GM13976 (cell line): ENCODE measurements at places on chromosomes 11 and 22.

DNA sequence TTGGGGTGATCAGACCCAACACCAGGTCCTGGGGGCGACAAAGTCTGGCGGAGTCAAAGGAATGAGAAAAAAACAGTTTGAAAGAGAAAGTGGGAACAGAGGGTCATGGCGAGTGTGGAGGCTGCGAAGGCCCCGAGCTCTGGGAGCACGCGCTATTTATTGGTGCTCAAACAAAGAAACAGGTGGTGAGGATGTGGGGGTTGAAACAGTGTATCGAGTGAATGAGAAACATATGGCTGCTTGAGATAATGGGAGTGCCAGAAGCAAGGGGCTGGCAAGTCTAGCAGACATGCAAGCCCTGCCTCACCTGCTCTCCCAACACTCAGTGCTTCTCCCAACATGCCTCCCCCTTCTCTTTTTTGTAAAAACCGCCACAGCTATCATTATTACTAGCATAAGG is 7.8 kb upstream of the DUSP18 start:
- DNase-seq: no peak

- DNase-seq: no peak
These were observed 40.8 kb downstream of the DCDC1 start for GRCh38 chr11:31328697-31329096.

DNA sequence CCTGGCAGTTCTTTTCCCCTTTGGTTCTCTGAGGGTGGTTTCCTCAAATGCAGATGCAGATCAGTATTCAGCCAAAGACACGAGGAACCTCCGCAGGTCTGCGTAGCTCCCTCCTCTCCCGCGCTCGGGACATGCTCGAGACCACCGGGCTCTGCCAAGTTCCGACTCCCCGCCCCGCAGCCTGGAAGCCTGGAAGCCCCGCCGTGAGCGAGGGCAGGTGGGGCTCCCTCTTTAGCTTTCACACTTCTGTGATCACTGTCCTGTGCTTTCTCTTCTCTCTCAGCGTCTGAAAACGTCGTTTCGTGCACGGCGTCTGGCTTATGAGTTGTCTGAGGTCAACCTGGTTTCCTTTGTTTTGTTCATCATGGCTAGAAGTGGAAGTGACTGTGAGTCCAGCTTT is 26.6 kb downstream of the ZBED4 start:
- peak; percentile 73 for DNase-seq

DNA sequence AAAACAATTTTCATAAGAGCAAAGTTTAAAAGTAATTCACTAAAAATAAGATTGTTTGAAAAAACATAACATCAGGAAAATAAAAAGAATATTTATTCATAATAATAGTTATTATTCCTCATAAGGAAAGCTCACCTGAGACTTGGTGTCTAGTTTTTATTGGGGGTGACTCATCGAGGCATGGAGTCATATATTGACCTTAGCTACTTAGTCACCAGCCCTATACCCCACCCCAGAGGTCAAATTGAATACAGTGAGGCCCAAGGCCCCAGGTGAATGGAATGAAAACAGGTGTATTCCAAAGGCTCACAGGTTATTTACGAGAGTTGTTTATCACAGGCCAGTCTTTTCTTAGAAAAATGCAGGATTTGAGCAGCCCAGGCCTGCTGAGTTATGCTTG is 36.9 kb downstream of the CNTF start:
- DNase-seq: no peak

GRCh38 chr11:45848654-45849081 is 1.4 kb downstream of the CRY2 start:
- no peak for DNase-seq

- DNase-seq: no peak
These were observed 17.6 kb upstream of the PRSS23 start for GRCh38 chr11:86782742-86783141.

GRCh38 chr11:44840085-44840478 is 110.6 kb downstream of the TP53I11 start:
- DNase-seq: no peak
